Stimulated activated CD4-positive, alpha-beta T cell treated with anti-CD3 and anti-CD28 coated beads, Interleukin-4, amount 100 ng/mL, for 4 hours (primary cell): ENCODE measurements at places on chromosomes 4 and X.

- DNase-seq: no peak
Observed at GRCh38 chr4:86640469-86640868, 46.4 kb downstream of the PTPN13 start.

DNA sequence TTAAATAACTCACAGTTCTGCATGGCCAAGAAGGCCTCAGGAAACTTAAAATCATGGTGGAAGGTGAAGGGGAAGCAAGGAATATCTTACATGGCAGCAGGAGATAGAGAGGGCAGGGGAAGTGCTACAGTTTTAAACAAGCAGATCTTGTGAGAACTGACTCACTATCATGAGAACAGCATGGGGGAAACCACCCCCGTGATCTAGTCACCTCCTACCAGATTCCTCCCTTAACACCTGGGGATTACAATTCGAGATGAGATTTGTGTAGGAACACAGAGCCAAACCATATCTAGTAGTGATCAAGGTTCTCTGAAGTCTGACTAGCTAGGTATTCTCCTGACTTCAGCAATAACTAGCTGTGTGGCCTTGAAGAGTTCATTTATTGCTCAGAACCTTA is 56.0 kb downstream of the BANK1 start:
- DNase-seq: no peak

- DNase-seq: no peak
Observed at GRCh38 chr4:40769266-40769665, 19.5 kb downstream of the NSUN7 start.

- no peak for DNase-seq
Observed at GRCh38 chr4:185437809-185438208, 12.0 kb upstream of the UFSP2 start.

DNA sequence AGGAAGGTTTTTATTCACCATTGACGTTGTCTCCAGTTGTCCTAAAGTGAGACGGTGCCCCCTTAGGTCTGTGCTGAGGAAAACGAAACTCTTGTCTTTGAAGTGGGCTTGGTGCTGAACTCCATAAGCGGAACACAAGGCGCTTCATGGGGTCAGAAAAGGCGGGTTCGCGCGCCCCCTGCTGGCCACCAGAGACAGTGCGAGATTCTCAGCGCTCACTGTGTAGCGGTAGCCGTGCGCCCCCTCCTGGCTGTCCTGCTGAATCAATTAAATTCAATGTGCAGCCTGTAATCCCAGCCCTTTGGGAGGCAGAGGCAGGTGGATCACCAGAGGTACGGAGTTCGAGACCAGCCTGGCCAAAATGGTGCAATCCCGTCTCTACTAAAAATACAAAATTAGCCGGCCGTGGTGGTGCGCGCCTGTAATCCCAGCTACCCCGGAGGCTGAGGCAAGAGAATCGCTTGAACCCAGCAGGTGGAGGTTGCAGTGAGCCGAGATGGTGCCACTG is 64.1 kb downstream of the RLIM start:
- DNase-seq: peak; percentile 78

GRCh38 chr4:106584337-106584989 is 215.9 kb upstream of the GIMD1 start:
- DNase-seq: no peak

DNA sequence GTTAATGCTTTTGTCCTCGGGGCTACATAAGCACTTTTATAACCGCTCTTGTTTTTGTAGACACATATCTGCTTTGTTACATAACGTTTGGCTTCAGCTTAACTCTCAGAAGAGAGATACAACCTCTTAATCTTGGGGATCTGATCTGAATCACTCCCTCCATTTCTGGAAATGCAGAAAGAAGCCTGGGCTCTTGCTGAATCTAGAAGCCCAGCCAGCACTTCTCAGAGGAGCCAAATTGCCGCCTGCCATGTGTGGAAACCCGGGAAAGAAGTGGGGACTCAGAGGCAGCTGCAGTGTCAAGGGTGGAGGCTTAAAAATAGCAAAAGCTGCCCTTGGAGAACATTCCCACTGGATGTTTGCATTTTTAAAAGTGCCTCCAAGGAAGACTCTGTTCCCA is 69.3 kb upstream of the LDB2 start:
- DNase-seq: no peak

DNA sequence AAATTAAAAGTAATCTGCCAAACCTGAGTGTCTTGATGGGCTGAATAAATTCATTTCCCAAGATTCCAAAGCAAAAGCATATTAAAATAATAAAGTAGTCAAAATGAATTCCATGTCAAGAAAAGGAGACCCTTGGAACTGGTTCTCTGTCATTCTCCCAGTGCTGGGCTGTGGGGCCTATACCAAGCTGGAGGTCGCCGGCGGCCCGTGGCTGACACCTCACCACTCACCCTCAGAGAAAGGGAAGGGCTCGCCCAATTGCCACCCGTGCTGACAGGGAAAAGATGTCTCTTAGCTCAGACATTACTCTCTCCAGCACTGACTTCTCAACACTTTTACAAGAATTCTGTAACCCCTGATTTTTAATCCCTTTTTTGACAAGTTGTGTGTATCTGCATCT is 51.7 kb downstream of the GATB start:
- DNase-seq: no peak

DNA sequence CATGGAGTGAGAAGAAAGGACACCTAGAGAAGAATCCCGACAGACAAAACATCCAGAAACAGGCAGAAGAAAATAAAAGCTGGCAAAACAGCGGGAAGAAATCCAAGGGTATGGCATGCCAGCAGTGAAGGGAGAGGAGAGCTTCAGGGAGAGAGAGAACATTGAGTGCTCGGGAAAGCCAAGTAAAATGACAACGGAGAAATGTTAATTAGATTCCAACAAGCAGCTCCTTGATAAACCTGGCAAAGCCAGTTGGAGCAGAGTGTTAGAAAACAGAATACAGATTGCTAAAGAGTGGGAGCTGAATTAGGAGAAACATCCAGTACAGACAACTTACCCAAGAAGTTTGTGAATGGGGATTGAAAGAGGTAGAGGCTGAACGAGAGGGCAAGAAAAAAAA is 40.4 kb upstream of the MAOA start:
- DNase-seq: no peak

- no peak for DNase-seq
Observed at GRCh38 chr4:167717495-167717894, 374.8 kb upstream of the ANXA10 start.

- DNase-seq: no peak
Observed at GRCh38 chr4:7529368-7530080, 94.8 kb upstream of the PSAPL1 start.

- no peak for DNase-seq
Observed at GRCh38 chr4:121742794-121743193, 22.2 kb downstream of the SMIM43 start.

DNA sequence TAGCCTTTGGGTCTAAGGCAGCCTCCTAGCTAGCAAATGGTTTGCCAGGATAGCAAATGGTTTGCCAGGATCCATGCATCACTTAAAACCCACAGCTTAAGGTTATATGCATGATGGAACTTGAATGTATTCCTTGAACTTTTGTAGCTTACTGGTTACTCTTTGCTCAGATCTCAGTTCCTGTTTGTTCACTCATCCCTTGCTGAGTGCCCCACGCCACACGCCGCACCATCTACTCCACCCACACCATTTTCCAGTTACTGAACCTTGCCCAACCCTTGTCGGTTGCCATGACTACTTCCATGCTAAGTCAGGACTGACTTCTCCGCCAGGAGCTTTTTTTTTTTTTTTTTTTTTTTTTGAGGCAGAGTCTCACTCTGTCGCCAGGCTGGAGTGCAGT is 29.5 kb upstream of the XIAP start:
- no peak for DNase-seq

GRCh38 chrX:153781428-153782047 is 697 bp downstream of the SRPK3 start:
- DNase-seq: no peak

DNA sequence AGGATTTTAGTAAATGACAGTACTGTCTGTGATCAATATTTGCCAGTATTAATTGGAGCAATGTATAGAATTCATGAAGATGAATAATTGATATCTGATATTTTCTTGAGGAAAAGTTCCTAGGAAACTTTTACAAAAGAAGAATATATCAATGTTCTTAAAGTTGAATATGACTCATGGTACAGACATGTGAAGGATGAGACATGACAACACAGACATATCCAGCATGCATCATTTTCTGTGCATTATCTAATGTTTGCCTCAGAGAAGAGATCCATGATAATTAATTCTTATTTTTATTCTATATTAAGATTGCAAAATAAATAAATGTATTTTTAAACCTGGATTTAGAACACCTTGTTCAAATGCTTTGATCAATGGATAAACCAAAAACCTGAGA is 452.9 kb upstream of the EPHA5 start:
- no peak for DNase-seq

- DNase-seq: no peak
Observed at GRCh38 chr4:67885762-67886161, 2.0 kb upstream of the TMPRSS11D start.

- DNase-seq: no peak
Observed at GRCh38 chr4:3464911-3465697, 2.0 kb downstream of the DOK7 start.

DNA sequence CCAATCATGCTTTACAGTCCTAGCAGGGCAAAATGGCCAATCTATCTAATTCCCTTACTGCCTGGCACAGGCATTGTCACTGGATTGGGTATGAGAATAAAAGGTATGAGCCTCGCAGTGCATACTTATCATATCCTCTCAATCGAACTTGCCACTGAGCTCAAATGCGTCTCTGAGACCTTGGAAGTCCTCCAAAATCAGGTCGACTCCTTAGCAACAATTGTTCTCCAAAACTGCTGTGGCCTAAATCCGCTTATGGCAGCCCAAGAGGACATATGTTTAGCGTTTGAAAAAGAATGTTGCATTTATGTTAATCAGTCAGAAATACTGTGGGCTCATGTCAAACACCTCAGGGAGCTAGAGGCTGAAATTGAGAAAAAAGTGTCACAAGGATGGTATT is 69.7 kb downstream of the SPIN4 start:
- no peak for DNase-seq

DNA sequence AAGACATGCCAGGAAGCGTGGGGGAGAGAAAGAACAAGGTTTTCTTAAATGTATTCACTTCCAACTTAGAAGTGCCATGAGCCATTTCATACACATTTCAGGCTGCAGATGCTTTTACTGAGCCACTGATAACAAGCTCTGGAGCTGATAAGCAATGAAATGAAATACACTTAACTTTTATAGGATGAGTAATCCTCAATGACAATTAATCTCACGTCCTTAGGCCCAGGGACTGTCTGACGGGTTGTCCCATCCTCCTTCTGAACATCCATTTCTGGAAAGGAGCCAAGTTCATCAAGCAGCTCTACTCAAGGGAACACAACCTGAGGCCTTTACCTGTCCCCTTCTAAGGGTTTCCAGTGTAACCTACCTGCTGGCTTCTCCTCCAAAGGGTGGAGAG is 121.2 kb downstream of the PARM1 start:
- DNase-seq: no peak

- DNase-seq: no peak
Observed at GRCh38 chrX:100659431-100660137, 15.6 kb downstream of the SRPX2 start.

- no peak for DNase-seq
Observed at GRCh38 chrX:68511255-68511654, 12.4 kb downstream of the YIPF6 start.

DNA sequence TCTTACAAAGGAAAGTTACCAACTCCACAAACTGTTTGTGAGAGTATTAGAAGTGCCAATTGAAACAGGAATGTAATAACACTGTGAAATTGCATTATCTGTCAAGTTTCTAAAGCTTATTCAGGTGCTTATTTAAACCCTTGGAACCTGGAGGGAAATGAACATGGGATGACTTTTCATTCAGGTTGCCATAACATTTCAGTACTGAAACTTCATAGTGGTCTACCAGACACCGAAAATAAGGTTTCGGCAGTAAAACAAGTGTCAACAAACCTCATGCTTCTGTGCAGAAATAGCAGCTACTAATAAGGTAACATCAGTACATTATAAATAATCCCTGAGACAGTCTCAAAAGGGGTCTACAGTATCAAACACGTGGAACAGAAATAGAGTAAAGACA is 890.7 kb upstream of the INTU start:
- no peak for DNase-seq

GRCh38 chr4:75179510-75179909 is 246.6 kb downstream of the PARM1 start:
- no peak for DNase-seq
